Activated CD4-positive, alpha-beta memory T cell treated with anti-CD3 and anti-CD28 coated beads for 36 hours (primary cell): ENCODE measurements at places on chromosomes 5 and 9.

- DNase-seq, result no peak
Measured at GRCh38 chr5:171867786-171868185, 82.2 kb downstream of the SMIM23 start.

DNA sequence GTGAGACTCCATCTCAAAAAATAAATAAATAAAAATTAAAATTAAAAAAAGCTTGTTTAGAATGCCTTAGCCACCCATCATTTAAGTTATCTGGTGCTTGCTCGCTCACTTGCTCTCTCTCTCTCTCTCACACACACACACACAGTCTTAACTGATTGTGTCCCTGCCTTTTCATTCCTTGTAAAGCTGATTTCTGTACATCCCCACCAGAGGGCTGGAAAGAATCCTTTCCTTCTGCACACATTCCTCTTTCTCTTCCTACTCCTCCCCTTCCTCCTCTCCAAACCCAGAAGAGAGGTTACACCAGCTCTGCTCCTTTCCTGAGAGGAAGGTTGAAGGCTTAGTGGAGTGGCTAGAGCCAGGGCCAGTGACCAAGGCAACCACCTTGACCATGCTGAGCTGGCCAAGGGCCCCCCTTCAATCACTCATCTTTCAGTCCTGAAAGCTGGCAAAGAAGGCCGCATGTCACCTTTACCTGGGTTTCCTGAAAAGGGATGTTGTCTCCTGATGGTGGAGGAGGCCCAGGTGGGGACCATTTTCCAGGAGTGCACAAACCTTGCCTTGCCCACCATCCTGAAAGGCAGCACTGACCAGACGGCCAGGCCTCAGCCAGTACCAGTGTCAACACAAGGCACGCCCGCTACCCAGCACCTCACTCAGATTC, 25.6 kb downstream of the STK10 start:
- no peak for DNase-seq

DNA sequence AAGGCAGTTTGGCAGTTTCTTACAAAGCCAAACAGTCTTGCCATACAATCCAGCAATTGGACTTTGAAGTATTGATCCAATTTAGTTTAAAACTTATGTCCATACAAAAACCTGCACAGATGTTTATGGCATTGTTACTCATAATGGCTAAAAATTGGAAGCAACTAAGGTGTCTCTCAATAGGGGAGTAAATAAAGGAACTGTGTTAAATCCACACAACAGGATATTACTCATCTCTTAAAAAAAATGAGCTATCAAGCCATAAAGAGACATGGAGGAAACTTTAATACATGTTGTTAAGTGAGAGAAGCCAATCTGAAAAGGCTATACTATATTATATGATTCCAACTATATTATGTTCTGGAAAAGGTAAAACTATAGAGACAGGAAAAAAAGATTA, 313.6 kb upstream of the CD180 start:
- no peak for DNase-seq

DNA sequence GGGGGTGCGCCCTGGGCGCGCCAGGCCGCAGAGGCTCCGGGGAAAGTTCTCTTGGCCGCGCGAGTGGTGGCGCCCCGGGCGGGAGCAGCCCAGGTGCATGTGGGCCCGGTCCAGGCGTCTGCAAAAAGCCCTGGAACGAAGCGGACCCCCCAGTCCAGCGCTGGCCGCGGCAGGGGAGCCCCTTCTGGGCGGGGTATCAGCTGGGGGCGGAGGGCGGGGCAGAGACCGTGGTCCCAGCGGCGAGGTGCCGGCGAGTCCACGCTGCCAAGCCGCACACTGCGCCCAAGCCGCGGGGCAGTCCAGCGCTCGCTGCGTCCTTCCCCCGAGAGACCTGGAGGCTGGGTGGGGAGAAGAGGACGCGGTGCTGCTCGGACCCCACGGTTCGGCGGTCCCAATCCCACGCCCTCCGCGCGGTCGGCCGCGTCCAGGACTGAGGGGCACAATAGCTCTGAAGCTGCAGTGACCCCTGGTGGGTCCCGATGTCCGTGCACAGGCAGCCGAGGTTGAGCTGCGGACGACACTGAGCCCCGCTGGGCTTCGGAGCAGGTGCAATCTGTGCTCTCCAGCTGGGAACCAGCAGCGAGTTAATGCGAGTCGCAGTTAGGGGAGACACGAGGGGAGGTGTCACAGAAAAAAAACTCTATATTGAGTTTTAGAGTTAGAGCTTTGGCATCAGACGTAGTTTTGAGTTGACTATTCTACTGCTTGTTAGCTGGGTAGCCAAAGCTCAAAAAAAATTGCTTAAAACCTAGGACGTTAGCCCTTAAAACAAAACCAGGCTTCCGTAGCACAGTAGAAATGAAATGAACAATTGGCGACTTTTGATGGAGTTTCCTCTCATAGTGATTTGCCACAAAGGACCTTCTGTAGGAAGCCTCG, 1.1 kb upstream of the EPB41L4A start:
- DNase-seq, result peak; percentile 67

- no peak for DNase-seq
Measured at GRCh38 chr9:116497095-116497890, 189.8 kb upstream of the TRIM32 start.

GRCh38 chr9:5879419-5880181, 11.1 kb upstream of the MLANA start:
- DNase-seq, result no peak

GRCh38 chr9:80146466-80146865, 574.7 kb downstream of the TLE4 start:
- no peak for DNase-seq

- DNase-seq, result peak; percentile 66
Measured at GRCh38 chr5:141512911-141513626, 24.2 kb downstream of the PCDHGC5 start.

GRCh38 chr5:36632363-36632664, 25.9 kb downstream of the SLC1A3 start:
- no peak for DNase-seq

GRCh38 chr5:82984786-82985735, 92.1 kb downstream of the TMEM167A start:
- no peak for DNase-seq

GRCh38 chr5:149319174-149319573, 26.1 kb upstream of the GRPEL2 start:
- no peak for DNase-seq

DNA sequence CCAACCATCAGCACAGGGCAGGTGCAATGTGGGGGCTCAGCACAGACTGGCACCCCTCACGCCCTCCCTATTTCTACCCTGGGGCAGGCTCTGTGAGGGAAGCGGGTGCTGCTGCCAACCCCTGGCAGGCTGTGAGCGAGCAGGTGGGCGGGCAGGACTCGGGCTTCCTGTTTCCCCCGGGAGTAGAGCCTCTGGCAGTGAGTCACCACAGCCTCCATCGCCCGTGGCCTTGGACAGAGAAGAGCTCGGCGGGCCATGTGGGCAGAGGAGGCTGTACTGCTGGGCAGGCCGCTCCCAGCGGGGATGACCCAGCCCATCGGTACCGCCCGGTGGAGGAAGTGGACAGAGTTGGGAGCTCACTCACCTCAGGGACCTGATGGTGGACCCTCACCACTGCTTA, 16.6 kb downstream of the KCNT1 start:
- DNase-seq, result no peak

- DNase-seq, result no peak
Measured at GRCh38 chr5:14449052-14449661, 132.4 kb upstream of the OTULINL start.

DNA sequence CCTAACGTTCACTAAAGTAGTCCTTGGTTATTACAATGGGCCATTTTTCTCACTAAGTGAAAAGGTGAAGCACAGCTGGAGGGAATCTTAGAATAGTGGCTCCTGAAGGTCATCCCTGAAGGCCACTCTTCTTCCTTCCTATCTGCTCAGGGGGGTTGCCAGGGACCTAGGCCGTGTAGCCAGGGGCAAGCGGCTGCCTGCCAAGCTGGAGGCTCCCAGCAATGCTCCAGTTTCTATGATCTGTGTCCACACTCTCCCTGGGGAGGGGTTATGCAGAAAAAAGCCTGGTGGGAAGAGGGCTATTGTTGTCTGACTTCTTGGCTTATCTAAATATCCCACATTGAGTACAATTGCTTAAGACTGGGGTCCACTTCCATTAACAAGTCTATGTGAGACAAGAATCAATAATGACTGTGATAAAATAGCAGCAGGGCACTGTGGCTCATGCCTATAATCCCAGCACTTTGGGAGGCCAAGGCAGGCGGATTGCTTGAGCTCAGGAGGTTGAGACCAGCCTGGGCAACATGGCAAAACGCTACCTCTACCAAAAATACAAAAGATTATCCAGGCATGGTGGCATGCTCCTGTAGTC, 3.8 kb downstream of the NMRK1 start:
- DNase-seq, result no peak

DNA sequence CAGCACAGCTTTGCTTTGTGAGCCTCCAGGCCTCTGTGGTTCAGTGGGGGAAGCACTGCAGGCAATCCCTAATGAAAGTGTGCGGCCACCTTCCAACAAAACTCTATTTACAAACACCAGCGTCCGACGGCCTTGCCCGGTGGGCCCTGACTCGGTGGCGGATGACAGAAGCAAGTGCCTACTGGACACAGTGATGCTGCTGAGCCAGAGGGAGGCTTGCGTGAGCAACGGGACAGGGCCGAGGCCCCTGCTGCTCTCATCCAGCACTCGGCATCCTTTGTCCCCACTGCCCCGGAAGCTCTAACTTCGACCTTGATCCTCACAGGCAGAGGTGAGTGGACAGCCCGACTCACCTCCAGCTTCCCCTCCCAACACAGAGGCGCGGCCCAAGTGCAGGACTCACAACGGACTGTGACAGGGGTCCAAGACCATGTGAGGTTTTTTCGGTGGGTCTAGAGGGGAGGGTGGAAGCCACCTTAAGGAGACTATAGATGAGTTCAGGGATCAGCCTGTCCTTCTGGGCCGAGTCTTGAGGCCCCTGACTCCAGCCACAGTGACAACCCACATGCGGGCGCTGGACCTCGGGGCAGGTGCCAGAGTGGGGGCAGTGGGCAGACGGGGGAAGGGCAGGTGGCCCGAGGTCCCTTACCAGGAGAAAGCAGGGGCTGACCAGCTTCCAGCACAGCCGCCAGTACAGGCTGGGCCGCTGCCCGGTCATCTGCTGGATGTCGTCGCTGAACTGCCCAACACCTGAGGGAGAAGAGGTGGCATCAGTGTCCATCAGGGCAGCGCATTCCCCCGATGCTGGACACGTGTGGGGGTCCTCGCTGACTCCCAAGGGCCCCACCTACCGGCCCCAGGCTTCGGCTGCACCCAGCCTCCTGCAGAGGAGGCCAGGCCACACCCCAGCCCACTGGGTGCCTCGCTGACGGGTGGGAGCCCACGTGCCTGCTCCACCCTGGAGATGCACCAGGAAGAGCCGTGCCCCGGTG, 39.4 kb downstream of the SLC6A3 start:
- no peak for DNase-seq

DNA sequence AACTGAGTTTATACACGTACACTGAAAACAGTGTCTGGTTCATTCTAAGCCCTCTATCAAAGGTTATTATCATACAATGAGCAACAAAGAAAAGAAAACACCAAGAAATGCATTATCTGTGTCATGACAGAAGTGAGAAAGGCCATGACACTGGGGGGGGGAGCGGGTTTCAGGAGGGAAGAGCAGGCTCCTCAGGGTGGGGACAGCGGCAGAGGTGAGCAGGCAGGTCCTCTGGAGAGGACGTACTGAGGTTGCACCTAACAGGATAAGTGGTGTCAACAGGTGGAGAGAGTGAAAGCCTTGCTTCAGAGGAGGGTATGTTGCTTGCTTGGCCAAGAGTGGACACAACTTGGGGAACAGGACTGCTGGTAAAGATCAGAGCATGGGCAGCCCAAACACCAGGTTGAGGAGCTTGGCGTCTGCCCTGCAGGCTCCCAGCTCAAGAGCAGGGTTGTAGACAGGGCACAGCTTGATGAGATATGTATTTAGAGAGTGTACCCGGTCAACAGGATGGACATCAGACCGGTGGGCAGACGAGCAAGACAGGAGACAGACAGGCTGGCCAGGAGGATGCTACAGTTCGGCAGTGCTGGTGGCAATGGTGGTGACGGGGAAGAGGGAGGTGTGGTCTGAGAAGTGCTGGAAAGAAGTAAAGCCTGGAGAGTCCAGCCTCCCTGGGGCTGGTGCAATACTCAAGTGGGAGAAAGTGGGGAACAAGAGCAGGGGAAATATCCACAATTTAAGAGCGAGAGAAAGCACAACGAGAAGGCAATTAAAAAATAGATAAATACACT, 10.3 kb downstream of the WHRN start:
- no peak for DNase-seq

- DNase-seq, result no peak
Measured at GRCh38 chr9:81980568-81980967, 8.0 kb upstream of the SPATA31D1 start.

DNA sequence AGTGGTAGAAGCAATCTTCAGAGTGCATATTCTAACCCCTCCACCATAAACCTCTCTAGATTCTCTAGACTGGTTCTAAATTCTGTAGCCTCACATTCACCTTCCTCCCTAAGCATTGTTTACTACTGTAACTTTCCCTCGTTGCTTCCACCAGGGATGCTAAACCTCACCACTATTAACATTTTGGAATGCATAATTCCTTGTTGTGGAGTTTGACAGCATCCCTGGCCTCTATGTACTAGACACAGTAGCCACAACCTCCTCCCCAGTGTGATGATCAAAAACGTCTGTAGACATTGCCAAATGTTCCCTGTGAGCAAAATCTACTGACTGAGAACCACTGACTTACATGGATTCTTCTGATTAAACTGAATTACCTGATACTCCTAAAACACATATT, 18.6 kb downstream of the PAPPA start:
- DNase-seq, result no peak

DNA sequence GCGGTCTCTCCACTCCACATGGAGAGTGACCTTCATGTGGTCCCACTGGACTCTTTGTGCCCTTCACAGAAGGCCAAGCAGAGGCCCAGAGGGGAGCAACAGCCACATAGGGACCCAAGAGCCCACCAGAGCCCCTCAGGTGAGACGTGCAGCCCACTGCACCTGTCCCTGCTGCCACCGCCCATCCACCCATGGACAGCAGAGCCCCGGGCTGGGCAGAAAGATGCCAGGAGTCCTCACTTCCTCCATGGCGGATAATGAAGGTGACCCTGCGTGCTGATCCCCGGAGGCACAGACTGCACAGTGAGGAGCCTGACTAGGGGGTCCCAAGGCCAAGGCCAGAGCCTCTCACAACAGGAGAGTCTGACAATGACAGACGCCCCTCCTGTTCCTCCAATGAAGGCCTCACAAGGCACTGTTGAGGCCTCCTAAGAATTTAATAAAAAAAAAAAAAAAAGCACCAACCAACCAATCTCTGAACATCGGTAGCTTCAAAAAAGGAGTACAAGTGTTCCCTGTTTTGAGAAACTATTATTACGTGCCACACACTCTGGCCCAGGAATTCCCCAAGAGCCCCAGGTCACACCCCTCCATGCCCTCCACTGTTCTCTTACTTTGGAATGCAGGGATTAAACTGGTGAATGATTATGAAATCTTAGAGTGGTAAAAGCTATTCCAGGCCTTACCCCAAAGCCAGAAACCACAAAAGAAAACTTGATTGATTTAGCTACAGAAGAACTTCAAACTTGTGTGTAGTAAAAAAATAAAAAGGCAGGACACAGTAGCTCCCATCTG, 2.8 kb upstream of the PPP1R26 start:
- DNase-seq, result no peak

GRCh38 chr9:101478444-101478843, 42.9 kb upstream of the ALDOB start:
- DNase-seq, result no peak

- DNase-seq, result peak; percentile 52
Measured at GRCh38 chr5:133754575-133755169, 142.3 kb upstream of the FSTL4 start.

GRCh38 chr5:135975122-135975521, 20.3 kb upstream of the LECT2 start:
- no peak for DNase-seq
